ENCODE measurements at places on chromosomes 1 and 21.

- no peak for DNase-seq
Observed at GRCh38 chr1:16198444-16199156, 13.9 kb downstream of the ARHGEF19 start.

- DNase-seq, result no peak
Observed at GRCh38 chr1:38052750-38053415, 6.3 kb upstream of the POU3F1 start.

- DNase-seq, result no peak
Observed at GRCh38 chr1:16091296-16091695, 17.8 kb upstream of the FAM131C start.

DNA sequence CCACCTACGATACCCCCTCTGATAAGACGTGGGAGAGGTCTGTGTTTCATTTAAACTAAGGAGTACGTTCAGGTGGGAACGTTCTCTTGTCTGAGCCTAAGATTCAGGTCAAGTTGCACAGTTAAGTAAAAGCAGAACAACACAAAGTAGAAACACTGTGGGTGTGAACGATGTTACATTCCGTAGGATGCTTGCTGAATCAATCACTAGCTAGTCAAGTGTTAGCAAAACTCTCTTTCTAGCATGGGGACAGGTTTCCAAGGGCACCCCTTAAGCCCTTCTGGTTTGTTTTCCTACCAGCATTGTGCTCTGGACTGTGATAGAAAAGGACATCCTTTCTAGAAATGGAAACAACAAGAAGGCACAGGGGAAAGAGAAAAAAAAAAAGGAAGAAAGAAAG is 13.3 kb downstream of the C1orf162 start:
- no peak for DNase-seq

GRCh38 chr1:66395202-66396061 is 138.5 kb upstream of the SGIP1 start:
- DNase-seq, result no peak

All from stimulated activated CD8-positive, alpha-beta memory T cell treated with anti-CD3 and anti-CD28 coated beads, Interleukin-4, amount 100 ng/mL, for 24 hours (primary cell).